ENCODE measurements at places on chromosomes 5 and 9.

DNA sequence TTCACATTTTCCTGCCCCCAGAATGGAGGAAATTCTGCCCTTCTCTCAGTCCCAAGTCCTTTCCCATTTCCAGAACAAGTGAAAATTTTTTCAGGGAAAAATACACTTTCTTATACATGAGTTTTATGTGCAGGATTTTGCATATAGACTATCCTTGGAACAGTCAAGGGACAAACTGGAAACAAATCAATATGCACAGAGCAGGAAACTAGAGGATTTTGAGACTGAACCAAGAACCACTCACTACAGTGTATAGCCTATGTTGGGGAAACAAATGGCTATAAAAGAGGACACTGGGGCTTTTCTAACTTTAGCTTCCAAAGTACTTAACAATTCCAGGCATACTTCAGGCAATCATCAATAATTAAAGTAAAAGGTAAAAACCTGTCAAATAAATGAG is 1036.1 kb upstream of the ARRDC3 start:
- DNase-seq: no peak

DNA sequence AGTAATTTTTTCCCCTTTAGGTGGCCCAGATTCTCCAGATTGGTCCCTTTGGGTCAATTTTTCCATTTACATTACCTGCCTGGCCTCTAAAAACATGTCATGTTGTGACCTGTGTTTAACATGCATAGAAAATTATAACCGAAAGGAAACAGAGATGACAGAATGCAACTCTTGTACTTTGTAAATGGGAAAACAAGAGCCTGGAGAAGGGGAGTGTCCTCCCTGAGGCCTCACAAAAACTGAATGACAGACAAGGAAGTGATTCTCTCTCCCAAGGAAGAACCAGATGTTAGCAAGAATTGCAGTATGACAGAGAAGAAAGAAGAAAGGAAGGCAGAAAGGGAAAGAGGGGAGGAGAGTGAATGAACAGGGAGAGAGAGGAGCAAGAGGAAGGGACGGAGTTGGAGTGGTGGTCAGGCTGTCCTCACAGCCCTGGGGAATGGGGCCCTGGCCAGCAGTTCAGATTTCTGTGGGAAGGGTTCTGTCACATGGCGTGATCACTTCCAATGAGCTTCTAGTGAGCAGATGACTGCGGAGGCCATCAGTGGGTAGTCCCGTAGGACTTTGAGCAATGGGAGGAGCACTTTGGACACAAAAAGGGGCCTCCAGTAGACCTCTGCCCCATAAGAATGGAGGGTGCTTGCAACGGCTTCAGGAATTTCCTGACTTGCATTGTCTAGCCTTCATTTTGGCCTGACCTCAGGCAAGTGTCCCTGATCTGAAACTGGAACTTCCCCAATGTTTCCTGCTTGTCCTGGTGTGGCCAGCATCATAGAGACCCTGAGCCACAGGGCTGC is 31.6 kb downstream of the ABLIM3 start:
- no peak for DNase-seq

DNA sequence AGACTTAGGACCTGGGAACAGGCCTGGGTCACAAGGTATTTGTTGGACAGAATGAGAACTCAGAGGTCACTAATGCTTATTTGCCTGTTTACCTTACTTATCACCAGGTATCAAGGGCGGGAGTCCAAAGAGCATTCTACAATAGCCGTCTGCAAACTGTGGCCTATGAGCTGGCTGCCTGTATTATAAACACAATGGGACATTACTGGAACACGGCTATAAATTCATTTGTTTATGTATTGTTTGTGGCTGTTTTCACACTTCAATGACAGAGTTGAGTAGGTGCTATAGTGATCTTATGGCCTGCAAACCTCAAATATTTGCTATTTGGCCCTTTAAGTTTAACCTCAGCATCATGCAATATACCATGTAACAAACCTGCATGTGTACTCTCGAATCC is 76.6 kb upstream of the ASTN2 start:
- no peak for DNase-seq

- DNase-seq: no peak
These were observed 151.7 kb downstream of the PIK3R1 start for GRCh38 chr5:68367287-68367686.

- DNase-seq: no peak
These were observed 21.2 kb downstream of the NSUN2 start for GRCh38 chr5:6611334-6612256.

- DNase-seq: no peak
These were observed 79.6 kb upstream of the HMHB1 start for GRCh38 chr5:143732402-143732801.

- no peak for DNase-seq
These were observed 49.2 kb downstream of the PCSK5 start for GRCh38 chr9:75939536-75940111.

- no peak for DNase-seq
These were observed 10.9 kb upstream of the LAMC3 start for GRCh38 chr9:130997925-130998596.

GRCh38 chr5:11182441-11183080 is 421.5 kb upstream of the DAP start:
- no peak for DNase-seq

GRCh38 chr9:77910194-77910621 is 121.4 kb downstream of the GNAQ start:
- no peak for DNase-seq

GRCh38 chr9:83012168-83012921 is 50.6 kb downstream of the RASEF start:
- DNase-seq: no peak

GRCh38 chr5:169880012-169880663 is 100.2 kb downstream of the INSYN2B start:
- DNase-seq: no peak

GRCh38 chr5:173053041-173053440 is 3.1 kb upstream of the CREBRF start:
- no peak for DNase-seq

- no peak for DNase-seq
These were observed 92.6 kb upstream of the MVB12B start for GRCh38 chr9:126233913-126234525.

DNA sequence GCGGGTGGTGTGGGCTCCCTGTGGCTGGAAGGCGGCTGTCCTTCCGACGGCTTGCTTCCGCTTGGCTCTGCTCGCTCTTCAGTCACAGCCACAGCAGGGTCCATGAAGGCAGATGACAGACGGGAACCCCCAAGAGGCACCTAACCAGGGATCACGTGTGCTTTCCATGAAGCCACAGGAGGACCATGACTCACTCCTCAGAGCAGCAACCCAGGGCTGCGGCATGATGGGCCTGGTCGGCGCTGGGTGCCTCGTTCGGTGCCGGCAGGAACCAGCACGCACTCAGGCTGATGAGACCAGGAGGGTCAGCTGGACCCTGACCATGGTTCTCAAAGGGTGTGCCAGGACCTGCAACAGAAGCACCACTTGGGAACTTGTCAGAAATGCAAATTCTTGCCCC is 32.8 kb upstream of the MED10 start:
- DNase-seq: no peak

GRCh38 chr5:160427607-160428006 is 6.0 kb downstream of the PTTG1 start:
- DNase-seq: no peak

- no peak for DNase-seq
These were observed 60.2 kb downstream of the MLLT3 start for GRCh38 chr9:20562051-20562450.

DNA sequence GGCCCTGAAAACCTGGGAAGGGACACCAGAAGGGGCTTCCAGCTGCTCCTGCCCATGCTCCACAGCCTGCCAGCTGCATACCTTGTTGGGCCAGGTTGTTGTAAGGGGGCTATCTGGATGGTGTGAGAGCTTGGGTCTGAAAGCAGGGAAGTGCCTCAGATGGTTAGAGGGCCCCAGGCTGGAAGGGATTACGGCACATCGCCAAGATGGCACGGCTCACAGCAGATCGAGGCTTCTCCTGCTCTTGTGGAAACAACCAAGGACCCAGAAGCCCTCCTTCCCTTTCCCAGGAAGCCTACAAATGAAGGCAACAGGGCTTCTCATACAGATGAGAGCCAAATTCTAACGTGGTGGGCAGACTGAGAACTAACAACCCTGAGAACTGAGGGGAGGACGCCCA is 121.7 kb upstream of the ADCY2 start:
- DNase-seq: no peak

DNA sequence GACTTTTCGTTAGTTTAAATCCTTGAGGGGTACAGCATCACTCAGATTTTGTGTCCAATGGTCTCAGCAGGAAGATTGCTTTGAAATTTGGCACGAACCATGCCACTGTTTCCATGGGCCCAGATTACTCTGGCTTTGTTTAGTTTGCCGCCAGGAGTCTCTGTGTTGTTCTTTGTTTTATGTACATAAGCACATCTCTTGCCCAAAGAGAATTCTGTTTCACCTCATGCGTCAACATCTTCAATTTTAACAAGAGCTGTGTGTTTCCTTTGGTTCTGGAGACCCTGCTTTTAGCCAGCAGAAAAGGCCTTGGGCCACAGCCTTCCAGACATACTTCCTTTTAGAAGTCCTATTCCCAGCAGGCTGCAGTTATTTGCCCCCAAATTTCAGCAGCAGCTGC is 62.4 kb downstream of the TNPO1 start:
- no peak for DNase-seq

GRCh38 chr9:126724226-126724625 is 80.6 kb upstream of the ZBTB43 start:
- no peak for DNase-seq

GRCh38 chr9:84000186-84000585 is 19.6 kb downstream of the RMI1 start:
- no peak for DNase-seq

DNA sequence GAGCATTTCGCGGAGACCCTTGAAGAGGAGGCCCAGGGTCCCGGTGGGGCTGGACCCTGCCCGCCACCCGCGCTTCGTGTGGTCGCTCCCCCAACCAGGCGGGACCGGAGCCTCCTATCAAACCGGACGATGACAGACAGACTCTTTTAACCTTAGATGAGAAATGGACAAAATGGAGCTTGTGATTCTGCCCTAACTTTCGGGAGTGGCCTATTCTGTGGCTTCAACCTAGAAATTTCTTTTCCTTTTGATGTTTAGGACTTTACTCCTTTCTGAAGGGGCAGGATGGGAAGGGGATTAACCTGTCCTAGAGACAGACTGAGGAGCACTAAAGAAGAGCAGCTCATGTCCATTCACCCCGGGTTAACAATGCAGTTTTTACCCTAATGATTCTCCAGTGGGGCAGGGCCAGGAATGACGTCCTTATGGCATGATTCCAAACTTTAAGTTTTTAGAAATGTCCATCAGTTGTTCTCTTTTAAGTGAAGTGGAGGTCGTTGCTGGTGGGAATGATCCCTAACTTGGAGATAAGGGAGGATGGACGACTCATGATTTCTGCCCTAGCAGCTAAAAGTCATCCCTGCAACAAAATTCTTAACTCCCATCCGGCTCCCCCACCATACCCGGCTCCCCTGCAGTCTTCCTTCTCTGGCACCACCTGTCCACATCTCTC is 1.0 kb downstream of the NIPSNAP3A start:
- no peak for DNase-seq

GRCh38 chr5:93078082-93079038 is 502.7 kb downstream of the NR2F1-AS1 start:
- no peak for DNase-seq

DNA sequence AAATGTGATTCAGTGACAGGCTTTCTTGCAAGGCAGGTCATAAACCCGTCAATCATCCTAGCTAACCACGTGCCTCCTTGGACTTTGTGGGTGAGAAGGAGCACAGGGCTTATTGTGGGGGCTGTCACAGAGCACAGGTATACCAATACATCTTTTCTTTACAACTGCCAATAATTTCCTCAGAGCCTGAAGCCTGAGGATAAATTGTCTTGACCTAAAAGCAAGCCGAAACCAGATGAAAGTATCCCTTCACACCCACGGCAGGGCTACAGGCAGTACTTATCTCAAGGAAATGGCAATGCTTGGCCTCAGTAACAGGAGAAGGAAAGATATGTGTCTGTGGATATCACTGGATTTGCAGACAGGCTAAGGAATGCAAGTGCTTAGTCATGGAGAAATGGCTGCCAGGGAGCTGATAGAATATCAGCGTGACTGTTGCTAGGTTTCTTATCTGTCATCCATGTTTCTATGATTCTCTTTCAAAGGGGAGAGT is 90.3 kb upstream of the ZNF366 start:
- no peak for DNase-seq

- DNase-seq: no peak
These were observed 88.7 kb downstream of the SYK start for GRCh38 chr9:90890146-90890810.

DNA sequence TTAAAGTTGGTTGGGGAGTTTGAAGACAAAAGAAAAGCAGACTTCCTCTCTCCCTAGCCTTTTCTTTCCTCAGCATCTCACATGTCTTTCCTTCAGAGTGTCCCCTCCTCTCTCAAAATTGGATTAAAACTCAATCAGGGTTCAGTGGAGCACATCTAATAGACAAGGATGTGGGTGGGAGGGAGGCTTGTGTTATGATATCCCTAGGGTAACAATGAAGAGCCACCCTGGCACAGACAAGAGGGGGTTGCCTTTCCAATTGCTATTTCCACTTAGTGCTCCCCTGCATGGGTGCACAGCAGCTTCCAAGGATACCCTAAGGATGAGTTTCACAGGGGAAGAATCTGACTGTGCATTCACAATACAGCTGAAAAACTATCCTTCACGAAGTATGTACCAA is 585.2 kb upstream of the C9orf72 start:
- DNase-seq: no peak

DNA sequence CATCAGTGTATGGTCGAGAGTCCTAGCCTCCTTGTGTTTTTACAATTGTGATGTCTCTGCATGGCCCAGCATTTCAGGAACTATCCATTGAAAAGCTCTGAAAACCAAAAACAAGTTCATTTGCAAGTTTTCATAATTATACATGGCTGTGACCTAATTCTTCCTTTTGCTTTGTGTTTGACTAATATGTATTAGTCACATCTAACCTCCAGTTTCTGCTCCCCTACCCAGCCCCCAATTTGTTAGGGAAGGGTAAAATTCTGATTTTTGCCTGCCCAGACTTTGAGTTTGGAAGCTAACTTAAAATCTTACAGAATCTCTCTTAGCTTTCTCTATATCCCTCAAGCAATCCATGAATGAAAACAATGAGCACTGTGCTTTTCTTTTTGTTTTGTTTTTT is 128.2 kb upstream of the SEMA6A start:
- no peak for DNase-seq

DNA sequence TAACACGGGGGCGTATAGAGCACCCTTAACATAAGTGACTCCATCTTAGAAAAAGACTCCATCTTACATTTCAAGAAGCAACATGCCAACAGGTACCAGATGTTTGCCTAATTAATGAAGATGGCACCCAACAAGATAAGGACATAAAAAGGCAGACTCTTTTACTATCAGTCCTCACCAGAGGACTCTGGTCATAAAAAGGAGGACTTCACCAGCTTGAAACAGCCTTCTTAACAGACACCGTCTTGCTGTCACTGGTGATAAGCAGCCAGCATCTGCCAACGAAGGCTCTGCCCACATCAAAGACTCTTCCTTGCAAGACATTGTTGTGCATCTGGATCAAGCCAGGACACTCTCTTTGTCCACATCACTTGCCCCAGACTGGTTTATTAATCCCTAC is 80.3 kb downstream of the S1PR3 start:
- DNase-seq: no peak
